ENCODE measurements at places on chromosomes 5 and 9. TPM values are rescaled to one million over a fixed set of nuclear protein-coding genes. Genes with fewer than 3 reads are reported as not detected.

The PCDHB16 gene
- 1.1 TPM for total RNA-seq

The CCL28 gene
- 15.6 TPM for total RNA-seq

The HABP4 gene
- total RNA-seq = 12.7 TPM

DNA sequence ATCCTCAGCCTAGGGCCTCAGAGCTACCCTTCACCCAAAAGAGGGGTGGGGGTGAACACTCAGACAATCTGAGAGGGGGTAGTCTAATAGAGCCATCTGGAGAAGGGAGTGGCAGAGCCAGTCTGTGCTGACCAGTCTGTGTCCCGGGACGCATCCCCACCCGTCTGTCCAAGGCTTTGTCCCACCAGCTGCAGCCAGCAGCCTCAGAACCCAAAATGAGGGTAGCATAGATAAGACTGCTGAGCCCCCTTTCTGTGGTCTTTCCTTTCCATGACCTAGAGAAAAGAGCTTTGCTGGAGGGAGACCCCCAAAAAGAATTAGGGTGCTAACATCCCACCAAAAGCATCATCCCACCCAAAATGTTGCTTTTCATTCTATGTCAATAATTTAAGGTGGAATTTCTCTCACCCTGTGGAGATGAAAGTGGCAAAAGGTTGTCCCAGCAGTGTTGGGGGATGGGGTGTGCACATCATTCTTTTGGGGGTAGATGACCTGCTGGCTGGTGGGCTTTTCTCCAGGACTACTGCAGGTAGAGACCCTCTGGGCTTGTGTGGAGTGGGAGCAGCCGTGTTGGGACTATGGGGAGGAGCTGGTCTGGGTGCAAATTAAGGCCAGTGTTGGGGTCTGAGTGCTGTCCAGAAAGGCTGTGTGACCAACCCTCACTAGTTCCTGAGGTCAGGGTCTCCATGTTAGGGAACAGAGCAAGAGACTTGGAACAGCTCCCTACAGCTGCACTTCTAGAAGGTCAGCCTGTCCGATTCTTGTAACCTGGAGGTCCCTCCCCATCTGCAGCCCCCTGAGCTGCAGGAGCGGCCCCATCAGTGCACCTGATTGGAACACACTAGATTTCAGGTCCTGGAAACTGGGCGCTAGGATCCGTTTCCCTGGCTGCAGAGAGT, 19.9 kb downstream of the URM1 start:
- no peak overlapping the region for H3K4me3 ChIP-seq
- DNase-seq = peak; percentile 81
- peaks cover 9% of the 10 kb centered on the region for H3K27me3 ChIP-seq
- peaks cover 29% of the 10 kb centered on the region for H3K36me3 ChIP-seq

DNA sequence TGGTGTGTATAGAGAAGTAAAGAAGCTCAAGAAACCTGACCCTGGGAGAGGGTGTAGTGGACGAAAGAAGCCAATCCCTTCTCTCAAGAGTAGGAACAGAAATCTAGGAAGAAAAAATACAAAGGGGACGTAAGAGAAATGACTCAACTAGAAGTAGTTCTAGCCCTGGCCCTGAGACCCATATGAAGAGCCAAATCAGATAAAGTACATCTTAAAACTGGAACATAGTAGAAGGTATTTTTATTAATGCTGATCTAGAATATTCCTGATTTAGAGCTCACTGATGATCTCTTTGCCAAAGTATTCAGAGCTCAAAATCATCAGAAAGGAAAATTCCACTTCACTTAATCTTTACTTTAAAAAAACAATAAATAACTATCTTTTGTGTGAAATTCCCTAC, 184.8 kb downstream of the MLLT3 start:
- no peak overlapping the region for H3K27ac ChIP-seq
- peaks cover 20% of the 10 kb centered on the region for H3K4me1 ChIP-seq
- no peaks in the 10 kb centered on the region for H3K27me3 ChIP-seq
- no peaks in the 10 kb centered on the region for H3K36me3 ChIP-seq
- no peak overlapping the region for H3K4me3 ChIP-seq
- DNase-seq = no peak

All from osteoblast (primary cell).